ENCODE measurements at places on chromosomes 3 and 15.

GRCh38 chr3:29140666-29141065 lies 140.2 kb upstream of the RBMS3 start:
- no peak for DNase-seq

- DNase-seq: peak; percentile 59
Observed at GRCh38 chr3:129560911-129561594, 18.1 kb downstream of the H1-8 start.

DNA sequence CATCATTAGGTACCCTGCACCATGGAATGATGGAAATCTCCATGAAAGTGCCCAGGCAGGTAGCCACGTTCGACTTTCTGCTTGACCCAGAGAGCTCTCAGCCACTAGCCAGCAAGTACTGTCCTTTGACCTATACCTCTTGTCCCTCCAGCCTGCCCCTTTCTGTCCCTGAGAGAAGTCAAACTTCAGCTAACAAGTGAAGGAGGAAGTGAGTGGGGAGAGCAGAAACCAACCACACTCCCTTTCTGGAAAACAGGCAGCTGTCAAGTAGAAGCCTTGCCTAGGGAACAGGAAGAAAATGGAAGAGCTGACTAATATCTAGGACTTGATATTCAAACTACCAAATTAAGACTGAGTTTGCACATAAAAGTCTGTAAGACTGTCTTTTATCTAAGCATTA lies 30.3 kb upstream of the FSTL1 start:
- no peak for DNase-seq

GRCh38 chr3:111691293-111691909 lies 96.3 kb upstream of the ZBED2 start:
- no peak for DNase-seq

DNA sequence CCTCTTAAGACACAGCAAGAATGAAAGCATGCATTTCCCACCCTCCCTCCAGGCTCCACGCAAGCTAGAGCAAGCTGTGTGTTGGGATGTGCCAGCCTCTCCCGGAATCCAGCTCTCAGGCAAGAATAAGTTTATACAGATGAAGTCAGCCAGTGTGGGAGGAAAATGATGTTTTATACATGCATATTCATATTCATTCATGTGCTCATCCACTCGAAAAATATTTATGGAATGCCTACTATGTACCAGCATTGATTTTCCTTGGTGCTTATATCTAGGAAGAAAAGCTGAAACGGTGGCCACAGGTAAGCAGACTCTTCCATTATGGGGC lies 62.7 kb downstream of the KLHL6 start:
- DNase-seq: no peak

- no peak for DNase-seq
Observed at GRCh38 chr3:125646581-125646980, 51.3 kb upstream of the OSBPL11 start.

GRCh38 chr3:3600665-3601340 lies 198.4 kb upstream of the LRRN1 start:
- DNase-seq: no peak

DNA sequence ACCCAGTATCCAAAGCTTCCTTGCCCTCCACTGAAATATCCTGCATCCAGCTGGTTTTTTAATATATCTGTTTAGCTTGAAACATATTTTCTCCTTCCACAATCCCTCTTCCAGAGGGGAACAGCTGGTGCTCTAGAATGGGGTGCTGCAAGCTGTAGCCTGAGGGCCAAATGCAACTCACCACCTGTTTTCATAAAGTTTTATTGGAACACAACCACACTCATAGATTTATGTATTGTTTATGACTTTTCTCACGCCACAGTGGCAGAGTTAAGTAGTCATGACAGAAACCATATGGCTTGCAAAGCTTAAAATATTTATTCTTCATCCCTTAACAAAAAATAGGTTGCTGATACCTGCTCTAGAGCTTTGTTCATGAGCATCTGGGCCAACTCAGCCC lies 298.7 kb downstream of the CLSTN2 start:
- no peak for DNase-seq

DNA sequence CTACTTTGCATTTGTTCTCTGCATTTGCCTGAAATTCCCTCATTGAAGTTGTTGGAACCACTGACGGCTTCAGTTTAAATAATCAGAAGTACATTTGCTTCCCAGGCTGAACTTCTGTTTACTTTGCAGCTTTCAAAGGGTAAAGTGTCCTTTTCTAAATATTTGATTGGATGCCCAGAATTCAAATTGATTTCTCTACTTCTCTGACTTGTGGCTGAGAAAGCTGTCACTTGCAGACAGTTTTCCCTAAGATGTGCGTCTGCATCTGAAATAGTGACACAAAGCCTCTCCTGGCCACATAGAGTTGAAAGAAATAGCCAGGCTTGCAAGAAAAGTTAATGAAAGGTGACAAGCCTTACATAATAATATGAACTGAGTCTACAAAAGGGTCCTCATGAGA lies 299.6 kb downstream of the THSD4 start:
- no peak for DNase-seq

DNA sequence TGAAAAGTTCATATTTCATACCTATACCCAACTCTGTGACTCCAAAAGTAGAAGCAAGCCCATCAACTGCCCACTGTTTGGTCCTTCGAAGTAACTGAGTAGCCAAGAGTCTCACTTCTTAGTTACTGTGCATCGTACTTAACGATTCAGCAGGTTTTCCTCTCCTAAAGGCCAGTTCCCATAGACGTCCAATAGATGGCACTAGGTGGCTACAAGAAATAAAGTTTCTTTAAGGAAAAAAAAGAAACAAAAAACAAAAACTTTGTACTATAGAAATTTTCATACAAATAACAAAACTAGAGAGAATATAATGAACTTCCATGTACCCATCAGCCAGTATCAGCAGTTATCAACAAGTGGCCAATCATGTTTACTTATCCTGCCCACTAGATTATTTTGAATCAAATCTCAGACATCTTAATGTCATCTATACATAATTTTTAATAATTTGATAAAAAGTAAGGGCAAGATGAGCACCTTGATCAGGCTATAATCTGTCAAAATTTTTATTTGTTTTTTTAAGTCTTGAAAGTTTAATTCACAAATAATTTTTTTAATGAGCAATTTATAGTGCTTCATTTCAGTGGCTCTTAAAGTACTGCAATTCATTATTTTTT lies 63.8 kb upstream of the ACP3 start:
- DNase-seq: no peak

DNA sequence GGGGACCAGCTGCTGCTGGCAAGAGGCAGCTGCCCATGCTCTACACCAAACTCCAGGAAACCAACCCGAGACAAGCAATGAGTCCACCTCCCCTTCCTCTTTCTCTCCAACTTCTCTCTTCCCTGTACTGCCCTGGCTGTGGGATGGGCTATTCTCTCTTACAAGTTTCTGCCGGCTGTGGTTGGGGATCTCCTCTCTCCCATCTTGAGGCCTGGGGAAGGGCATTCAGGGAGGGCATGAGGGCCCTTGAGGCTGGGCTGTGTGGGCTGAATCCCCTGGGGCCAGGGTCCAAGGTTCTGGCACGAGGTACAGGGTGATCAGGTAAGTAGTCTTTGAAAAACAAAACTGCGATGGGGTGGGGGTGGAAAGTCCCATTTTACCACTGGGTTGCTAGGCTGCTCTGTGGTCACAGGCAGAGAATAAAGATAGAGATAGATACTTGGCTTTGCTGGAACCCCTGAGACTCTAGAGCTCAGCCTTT lies 32.3 kb upstream of the CTSH start:
- DNase-seq: no peak

DNA sequence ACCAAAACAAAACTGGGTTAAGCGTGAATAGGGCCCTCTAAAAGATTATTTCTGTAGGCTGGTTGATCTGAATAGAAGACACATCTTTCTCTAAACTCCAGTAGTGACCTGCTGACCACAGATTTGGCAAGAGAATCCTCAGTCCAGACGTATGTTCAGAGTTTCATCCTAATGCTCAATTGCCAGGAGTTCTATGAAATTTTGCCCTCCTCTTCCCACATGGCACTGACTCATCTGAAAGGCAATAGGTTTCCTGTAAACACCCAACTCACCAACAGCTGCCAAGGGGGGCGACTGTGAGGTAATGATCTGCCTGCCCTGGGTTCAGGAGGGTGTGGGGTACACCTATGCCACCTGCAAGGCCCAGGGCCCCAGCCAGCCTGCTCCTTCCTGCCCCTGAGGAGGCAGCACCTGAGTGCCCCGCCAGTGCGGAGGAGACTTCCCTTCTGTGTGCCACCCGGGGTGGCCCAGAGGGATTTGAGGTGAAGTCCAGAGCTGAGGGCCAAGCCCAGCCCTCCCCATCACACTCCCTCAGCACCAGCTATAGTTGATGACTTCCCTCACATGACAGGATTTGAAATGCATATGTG lies 8.4 kb upstream of the PLA2G4D start:
- no peak for DNase-seq

- no peak for DNase-seq
Observed at GRCh38 chr3:181457190-181457589, 254.5 kb upstream of the SOX2 start.

GRCh38 chr3:100396967-100397366 lies 3.9 kb downstream of the TOMM70 start:
- no peak for DNase-seq

DNA sequence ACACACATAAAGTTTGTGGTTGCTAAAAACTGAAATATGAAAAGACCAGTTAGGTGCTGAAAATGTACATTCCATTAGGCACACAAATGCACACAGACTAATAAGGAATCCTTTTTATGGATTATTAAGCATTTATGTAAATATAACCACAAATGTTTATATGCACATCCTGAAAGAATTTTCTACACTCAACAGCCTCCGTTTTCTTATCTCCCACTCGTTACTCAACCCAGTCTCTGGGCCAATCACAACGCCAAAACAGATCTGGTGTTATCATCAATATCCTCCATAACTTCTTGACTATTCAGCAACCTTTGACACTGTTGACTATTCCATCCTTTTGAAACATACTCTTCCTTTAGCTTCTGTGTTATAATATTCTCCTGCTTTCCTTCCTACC lies 136.4 kb downstream of the ATP8B4 start:
- DNase-seq: no peak

DNA sequence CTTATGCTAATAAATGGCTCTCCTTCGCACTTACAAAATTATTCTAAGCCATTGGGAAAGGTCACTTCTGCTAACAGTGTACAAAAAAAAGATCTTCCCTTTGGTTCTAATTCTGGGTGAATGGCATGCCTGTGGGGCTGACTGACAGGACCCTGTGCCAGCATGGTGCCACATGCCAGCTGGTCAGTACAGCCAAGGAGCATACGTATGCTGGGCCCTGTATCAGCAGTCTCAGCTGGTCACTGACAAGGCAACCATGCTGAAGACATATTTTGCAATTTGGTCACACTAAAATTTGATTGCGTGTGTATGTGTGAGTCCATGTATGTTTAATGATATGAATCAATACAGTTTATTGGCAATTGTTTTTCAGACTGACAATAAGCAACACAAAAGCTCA lies 246.1 kb downstream of the TBL1XR1 start:
- DNase-seq: peak; percentile 28

DNA sequence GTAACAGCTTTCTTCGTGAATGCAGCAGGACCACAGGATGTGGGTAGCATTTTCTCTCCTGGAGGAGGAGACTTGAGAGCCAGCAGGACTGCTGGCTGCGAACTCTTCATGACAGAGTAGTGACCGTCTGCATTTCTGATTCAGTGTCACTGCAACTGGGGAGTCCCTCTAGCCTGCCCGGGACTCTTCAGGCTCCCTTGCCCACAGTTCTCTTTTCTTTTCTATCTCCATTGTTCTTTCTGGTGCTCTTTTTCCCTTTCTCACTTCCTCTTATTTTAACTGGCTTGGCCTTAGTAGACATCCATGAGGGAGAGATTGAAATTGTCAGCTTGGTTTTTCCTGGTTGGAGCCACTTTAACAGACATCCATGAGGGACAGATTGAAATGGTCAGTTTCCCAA lies 49.9 kb upstream of the P2RY1 start:
- no peak for DNase-seq

GRCh38 chr3:150414258-150414657 lies 6.2 kb downstream of the TSC22D2 start:
- DNase-seq: no peak

- DNase-seq: no peak
Observed at GRCh38 chr3:156174229-156174847, 54.0 kb downstream of the KCNAB1 start.

GRCh38 chr15:88932271-88932874 lies 19.2 kb upstream of the MFGE8 start:
- no peak for DNase-seq

DNA sequence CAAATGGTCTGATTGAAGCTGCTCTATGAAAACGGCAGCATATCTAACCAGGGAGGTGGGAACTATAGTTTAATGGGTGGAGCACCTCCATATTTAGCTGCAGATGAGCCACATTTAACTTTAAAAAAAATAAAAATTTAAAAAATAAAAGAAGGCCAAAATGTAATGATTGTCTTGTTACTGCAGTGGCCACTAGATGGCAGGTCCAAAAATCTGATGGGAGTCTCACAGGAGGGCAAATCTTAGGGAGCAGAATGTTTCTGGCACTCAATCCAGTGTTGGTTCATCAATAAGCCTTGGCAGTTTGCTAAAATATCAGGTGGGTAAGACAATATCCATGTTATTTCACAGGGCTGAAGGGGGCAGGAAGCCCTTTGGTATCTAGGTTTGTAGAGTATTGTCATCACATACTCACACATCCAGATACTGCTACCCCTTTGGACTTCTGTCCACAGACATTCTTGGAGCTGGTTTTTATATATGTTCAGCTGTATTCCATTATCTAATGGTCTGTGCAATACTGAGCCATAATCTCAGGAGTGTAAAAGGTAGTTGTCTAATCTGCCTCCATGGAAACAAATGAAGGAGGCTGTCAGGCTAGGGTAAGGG lies 233.3 kb downstream of the TIGIT start:
- DNase-seq: no peak

DNA sequence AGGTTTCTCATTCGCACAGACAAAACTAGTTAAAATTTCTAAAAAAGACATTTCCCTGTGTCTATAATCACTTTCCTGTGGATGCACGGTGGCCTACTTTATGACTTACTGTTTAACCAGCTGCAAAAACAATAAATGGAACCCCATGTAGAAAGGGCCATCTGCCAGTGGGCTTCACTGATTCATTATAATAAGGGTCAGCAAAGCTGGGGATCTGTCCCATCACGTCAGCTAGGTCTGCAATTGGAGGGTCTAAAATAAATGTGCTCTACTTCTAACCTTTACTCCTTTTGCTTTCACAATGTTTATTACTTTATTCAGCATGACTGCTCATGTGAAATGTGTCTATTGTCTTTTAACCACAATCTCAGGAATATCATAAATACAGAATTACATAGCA lies 43.1 kb upstream of the NMD3 start:
- DNase-seq: no peak

DNA sequence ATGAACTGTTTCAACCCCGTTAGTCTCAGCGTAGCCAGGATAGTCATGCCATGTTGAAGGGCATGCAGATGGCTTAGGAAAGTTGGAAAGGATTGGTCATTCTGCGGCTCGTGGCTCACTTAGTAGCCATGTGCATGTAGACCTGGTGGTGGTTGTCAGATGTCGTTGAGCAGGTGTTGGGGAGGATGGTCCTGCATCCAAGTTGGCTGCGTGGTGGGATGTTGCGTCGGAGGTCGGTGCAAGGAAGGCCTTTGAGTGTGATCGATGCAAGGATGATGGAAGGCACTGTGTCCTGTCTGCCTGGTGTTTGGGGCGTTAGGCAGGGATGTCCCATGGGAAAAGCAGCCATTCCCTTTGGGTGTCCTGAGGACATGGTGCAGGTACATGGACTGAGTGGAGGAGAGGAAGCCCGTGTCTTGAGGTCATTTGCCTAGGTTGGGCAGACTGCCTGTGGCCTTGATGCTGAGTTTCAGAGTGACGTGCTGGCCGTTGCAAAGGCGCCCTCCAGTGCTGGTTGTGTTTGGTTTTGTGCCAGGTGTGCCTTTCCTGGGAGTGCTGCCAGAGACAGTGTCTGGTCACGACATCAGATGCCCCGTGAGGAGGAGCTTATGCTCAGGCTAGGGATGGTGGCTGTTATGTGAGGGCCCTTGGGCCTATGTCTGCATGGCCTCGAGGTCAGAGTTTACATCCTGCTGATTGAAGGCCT lies 103.4 kb downstream of the SNRPN start:
- no peak for DNase-seq
